ENCODE measurements at places on chromosomes 7 and 10.

DNA sequence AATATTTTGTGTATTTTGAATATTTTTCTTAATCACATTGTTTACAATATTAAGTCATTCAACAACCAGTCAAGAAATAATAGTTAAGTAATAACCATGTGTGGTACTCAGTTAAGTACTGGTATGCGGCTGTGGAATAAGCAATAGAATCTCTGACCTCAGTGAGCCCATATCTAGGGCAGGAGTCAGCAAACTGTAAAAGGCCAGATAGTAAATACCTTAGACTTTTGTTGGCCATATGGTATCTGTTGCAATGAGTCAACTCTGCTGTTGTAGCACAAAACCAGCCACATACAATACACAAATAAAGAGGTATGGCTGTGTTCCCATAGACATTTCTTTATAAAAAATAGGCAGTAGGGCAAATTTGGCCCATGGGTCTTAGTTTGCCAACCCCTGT, 311.6 kb upstream of the SEMA3A start:
- DNase-seq: no peak

GRCh38 chr7:99210265-99210970, 2.5 kb upstream of the KPNA7 start:
- DNase-seq: no peak

DNA sequence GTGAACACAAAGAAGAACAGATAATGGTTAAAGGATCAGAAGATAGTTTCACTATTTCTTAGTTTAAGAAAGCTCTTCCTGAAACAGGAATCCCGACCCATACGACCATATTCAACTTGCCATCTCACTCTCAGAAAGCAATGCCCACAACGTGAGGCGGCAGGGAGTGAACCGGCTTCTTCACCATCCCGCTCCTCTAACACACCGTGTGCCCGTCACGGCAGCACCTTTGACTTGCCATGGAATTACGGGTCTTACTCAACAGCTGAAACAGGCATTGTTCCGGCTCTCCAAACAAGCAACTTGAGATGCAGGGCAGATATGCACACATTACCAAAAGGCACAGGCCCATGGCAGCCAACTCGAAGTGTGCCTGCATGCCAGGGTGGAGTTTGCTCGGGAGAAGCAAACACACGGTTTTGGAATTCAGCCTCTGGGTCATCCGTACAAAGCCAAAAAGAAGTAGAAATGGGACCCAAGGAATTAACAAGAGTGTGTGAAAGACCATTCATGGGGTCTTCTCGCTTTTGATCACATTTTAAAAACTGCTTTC, 293.6 kb downstream of the DNAJB6 start:
- DNase-seq: no peak

- no peak for DNase-seq
Measured at GRCh38 chr10:112187527-112187926, 4.0 kb upstream of the GPAM start.

DNA sequence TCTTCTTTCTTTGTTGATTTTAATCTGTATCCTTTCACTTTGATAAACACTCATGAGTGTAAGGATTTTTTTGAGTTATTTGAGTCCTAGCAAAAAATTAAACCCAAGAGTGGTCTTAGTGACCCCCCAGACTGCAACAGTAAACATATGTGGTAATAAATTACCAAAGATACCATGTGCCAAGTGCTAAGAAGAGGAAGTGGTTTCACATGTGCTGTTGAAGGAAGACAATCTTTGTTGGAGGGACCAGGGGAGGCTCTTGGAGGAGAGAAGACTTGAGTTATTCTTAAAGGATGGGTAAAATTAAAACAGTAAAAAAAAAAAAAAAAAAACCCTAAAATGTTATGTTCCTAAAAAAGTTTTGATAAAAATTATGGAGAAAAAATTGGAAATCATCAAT, 150.2 kb downstream of the SEC23IP start:
- DNase-seq: no peak

DNA sequence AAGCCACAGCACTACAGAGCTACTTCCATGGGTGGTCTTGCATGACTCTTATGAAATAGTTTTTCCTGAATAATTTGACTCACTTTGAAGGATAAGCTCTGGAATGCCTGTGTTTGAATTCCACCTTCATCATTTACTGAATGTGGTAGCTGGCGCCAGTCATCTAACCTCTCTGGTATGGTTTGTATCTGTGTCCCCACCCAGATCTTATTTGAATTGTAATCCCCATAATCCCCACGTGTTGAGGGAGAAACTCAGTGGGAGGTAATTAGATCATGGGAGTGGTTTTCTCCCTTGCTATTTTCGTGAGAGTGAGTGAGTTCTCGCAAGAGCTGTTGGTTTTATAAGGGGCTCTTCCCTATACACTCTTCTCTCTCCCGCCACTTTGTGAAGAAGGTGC, 11.2 kb upstream of the SLC13A1 start:
- DNase-seq: no peak

DNA sequence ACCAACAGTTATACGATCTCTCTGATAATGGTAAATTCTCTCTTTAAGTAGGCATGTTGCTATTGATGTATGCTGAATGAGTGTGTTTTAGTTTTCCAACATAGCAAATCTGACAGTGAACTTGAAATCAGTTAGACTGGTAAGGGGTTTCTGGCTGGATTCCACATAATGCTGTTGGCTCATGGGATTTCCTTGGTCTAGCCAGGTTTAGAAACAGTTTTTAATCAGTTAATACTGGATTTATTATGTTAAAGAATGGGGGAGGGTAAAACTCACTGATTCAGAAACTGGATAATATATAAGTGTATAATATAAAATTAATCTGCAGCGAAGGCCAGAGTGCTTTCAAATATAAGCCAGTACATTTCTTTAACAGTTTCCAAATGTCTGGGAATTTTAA, 55.6 kb downstream of the PCDH15 start:
- DNase-seq: no peak

DNA sequence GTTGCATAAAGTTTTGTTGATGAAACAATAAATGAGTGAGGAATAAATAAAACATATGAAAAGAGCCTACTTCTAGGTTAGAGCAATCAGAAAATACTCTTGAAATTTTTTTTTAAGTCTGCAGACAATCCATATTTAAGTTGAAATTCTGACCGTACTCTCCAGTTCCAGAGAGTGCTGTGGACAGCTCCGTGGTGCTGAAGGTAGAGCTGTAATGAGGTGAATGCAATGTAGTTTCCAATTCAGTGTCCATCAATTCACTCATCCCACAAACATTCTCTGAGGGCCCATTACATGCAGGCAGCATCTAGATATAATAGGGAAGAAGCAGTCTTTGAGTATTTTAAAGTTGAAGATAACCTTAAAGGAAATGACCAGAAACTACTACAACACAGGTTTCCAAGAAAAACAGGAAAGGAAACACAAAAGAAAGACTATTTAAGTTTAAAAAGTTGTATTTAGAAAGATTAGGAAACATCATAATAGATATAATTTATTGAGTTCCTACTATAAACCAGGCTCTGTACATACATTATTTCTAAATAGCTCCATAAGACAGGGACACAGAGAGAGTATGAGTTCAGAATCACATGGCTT, 44.0 kb upstream of the CRTAC1 start:
- DNase-seq: no peak

DNA sequence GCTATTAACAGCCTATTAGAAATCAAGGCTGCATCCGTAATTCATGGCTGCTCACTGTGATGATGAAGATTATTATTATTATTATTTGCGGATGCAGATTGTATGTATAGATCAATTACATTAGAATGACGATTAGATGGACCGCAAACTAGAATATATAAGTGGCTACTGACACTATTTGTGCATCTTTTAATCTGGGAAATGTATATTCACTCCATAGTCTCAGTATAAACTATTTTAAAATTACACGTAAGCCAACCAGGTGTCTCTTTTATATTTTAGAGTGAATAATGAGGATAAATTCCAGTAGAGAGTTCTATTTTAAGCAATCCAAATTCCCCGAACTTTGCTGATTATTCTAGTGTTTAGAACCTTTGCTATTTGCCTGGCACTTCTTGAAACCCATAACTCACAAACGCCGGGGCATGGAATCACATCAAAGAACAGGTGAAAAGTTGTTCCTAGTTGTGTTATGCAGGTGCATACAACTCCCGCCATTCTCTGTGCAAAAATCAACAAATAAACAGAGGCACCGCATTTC, 509 bp upstream of the ING3 start:
- DNase-seq: no peak

DNA sequence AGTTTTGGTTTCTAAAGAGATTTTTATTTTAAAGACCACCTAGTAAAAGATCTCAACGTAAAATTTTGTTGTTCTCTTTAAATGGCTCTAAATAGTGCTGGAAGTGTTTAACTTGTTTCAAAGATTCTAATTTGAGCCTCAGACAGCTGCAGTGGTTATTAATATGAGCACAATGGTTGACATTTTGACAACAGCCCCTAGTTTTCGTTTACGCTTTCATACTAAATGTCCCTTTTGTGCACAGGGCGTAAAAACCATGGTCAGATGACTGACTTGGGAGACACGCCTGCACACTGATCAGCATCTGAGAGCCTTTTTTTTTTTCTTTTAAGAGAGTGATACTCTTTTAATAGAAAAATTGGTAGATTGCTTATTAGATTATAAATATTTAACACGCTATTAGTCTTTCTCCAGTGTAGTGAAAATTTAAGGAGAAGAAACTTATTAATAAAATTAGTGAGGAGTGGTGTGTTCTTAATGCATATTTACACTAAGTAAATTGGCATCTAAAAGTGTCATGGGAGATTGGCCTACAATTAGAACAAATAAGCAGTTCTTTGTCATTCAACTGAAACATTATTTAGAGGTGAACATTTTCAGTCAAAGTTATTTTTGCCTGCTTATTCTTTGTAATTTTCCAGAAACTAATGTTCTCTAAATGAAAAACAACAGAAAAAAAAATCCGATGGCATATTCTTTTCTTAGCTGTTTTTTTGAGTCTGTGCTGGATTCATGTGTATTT, 182.8 kb upstream of the PHYHIPL start:
- DNase-seq: no peak

- DNase-seq: no peak
Measured at GRCh38 chr7:112579388-112579787, 98.6 kb downstream of the LSMEM1 start.

DNA sequence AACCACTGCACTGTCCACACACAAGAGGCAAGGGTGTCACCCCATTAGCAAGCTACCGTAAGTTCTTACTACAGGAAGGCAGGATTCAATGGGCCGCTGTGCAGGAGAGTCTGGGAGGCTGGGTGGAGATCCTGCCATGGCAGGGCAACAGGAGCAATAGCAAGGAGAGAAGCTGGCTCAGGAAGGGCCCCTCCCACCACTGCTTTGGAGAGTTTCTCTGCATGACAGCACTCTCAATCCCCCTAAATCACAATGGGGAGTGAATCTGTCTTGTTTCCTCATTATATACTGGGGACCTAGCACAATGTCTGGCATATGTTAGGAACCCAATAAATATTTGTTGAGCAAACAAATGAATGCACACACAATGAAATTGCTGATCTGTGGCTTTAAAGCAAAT, 83.2 kb upstream of the SFMBT2 start:
- DNase-seq: no peak

- DNase-seq: no peak
Measured at GRCh38 chr7:104958371-104958865, 55.6 kb upstream of the KMT2E start.

DNA sequence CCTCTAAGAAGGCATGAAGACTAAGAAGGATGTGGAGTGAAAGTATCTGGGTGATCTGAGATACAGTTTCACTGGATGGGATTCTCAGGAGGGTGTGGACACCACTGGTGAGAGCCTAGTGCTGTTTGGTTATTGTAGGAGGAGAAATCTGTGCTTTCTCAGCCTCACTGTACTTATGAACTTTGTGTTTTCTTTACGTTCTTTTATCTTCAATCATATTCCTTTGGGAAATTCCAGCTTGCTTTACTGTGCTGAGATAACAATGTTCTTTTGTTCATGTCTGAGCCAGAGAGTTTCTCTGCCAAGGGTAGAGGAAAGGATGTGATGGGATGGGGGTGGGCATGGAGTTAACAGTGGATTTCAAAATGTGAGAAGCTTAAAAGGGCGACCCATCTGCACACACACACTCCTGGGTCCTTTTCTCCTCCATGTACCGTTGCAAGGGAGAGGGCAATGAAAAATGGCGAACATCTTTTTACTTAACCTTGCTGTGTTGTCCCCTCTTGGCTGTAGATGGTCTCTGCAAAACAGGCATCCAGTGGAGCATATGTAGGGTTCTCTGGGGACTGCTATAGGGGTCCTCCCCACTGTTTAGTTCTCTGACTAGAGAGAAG, 25.0 kb upstream of the TAX1BP1 start:
- no peak for DNase-seq

GRCh38 chr7:106285855-106286492, 1.2 kb upstream of the NAMPT start:
- DNase-seq: no peak

- no peak for DNase-seq
Measured at GRCh38 chr10:119358152-119358512, 150.8 kb downstream of the GRK5 start.

DNA sequence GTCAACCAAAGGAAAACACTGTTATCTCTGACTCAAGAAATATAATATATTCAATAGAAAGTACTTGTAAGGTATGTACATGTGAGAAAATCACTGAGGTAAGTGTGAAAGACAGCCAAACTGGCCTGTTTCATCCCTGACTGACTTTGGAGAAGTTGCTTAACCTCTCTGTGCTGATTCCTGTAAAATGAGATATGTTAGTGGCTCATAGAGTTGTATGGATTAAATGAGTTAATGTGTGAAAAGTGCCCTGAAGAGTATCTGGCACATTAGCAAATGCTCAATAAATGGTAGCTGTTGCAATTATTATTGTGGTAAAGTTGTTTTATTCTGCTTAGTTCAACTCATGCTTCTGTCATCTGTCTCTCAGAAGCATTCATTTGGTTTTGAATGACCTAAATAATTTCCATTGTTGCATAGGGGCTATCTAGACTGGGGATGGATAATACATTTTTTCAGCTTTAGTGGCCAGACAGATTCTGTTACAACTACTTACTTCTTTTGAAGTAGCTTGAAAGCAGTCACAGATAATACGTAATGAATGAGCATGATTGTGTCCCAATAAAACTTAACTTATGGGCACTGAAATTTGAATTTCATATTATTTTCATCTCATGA, 84.3 kb downstream of the SKAP2 start:
- DNase-seq: no peak

DNA sequence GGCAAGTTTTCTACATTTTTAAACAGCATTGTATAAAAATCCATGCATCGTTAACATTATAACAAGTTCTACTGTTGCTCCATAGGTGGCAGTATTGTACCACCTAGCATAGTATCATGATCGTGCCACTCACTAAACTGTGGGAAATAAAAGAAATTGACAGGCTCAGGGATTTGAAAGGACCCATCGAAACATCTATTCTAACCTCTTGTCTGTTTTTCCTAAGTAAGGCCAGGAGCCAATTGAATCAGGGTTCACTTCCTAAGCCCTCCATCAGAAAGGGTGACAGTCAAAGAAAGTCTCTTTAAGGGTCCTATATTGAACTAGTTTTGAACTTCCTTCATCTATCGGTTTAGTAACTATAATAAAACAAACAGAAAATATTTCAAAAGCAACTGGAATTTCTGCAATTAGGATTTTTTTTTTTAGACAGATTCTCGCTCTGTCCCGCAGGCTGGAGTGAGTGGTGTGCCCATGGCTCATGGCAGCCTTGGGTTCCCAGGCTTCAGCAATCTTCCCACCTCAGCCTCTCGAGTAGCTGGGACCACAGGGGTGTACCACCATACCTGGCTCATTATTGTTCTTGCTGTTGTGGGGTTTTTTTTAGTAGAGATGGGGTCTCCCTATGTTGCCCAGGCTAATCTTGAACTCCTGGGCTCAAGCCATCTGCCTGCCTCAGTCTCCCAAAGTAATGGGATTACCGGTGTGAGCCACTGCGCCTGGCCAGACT, 9.4 kb downstream of the HACD1 start:
- DNase-seq: no peak
